HCT116 (cell line): ENCODE measurements at places on chromosomes 12 and 14. TPM values are rescaled to one million over a fixed set of nuclear protein-coding genes. Genes with fewer than 3 reads are reported as not detected.

PIWIL1 gene
- not detected for total RNA-seq

GRCh38 chr12:128830505-128830893, 6.7 kb upstream of the SLC15A4 start:
- H3K4me1 ChIP-seq = no peaks in the 10 kb centered on the region
- no peaks in the 10 kb centered on the region for H3K27me3 ChIP-seq
- H3K4me3 ChIP-seq = no peak overlapping the region
- DNase-seq = no peak
- no peaks in the 10 kb centered on the region for H3K36me3 ChIP-seq
- H3K27ac ChIP-seq = no peak overlapping the region

DNA sequence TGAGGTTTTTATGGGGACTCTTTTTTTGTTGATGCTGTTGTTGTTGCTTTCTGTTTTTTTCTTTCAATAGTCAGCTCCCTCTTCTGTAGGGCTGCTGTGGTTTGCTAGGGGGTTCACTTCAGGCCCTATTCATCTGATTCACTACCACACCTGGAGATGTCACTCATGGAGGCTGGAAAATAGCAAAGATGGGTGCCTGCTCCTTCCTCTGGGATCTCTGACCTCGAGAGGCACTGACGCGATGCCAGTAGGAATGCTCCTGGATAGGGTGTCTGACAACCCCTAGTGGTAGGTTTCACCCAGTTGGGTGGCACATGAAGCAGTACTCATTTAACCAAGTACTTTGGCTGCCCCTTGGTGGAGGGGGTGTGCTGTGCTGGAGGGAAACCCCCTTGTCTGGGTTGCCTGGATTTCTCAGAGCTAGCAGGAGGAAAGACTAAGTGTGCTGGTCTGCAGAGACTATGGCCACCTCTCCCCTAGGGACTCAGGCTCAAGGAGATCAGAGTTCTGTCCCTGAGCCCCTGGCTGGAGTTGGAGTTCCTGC, 745.5 kb downstream of the TMTC2 start:
- H3K27ac ChIP-seq = no peak overlapping the region
- no peaks in the 10 kb centered on the region for H3K36me3 ChIP-seq
- no peak overlapping the region for H3K4me3 ChIP-seq

DNA sequence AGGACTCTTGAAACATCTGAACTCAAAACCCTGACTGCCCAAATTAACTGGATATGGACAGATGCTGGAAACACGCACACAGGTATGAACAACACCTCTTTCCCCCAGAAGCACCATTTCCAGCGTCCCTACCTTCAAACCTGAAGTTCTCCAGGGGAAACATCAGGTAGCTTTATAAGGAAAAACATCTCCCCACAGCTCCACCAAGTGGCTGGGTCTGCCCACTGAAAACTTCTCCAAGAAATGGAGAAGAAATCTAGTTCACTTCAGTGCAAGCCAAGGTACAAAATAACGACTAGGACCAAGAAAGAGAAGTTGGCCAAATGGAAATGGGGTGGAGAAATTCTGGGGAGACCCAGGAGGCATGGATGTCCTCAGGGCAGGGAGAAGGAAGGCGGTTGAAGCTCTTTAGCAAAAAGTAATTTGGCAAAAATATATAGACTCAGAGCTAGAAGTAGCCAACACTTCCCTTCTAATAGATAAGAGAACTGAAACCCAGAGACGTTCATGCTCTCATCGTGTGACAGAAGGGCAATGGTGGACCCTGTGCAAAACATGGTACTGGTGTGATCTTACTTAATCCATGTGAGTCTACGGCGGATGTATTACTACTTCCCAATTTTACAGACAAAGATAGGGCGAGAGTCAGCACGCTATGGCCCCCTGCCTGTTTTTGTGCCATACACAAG, 10.5 kb upstream of the NUAK1 start:
- DNase-seq = peak; percentile 33
- H3K27me3 ChIP-seq = no peaks in the 10 kb centered on the region
- no peak overlapping the region for H3K4me3 ChIP-seq
- H3K27ac ChIP-seq = no peak overlapping the region

- H3K4me3 ChIP-seq = no peak overlapping the region
- H3K4me1 ChIP-seq = no peaks in the 10 kb centered on the region
- H3K27me3 ChIP-seq = no peaks in the 10 kb centered on the region
- no peak overlapping the region for H3K27ac ChIP-seq
- H3K36me3 ChIP-seq = no peaks in the 10 kb centered on the region
Observed at GRCh38 chr12:50603817-50604639, 99.2 kb downstream of the DIP2B start.
